ENCODE measurements at places on chromosomes 4 and X.

DNA sequence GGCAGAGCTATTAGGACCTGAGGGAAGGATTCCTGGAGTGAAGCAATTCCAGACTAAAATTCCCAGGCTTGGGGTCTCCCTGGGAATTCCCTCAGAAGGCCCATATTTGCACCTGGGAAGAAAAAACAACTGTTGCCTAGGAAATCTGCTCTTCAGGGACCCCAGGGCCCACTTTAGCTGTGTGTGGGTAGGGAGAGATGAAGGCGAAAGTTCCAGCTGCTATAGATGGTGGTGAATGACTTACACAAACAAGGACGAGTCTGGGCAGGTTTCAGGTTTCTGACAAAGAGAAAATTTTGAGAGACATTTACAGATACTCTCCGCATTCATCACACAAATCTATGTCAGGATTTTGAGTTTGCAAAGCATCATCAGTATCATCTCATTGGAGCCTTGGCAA is 126.1 kb downstream of the GPC3 start:
- DNase-seq = no peak

DNA sequence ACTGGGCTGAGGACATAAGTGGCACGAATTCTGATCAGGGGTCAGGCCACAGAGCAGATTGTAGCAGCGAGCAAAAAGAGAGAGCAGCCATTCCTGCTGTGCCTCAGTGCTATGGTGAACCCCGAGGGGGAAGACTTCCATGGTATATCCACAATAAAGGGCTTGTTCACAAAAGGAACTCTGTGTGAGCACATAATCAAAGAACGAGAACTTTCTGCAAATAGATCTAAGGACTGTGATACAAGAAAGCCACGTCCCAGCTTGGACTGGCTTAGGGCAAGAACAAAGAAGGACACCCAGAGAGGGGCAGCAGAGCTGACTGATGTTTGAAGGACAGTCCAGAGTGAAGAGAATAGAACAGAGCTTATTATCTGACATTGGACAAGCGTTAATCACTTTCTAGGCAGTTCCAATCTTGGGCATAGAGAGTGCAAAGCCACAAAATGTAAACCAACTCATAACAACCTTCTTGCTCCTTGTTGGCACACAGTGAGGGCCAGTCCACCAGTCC is 24.0 kb downstream of the PPEF2 start:
- DNase-seq = no peak

GRCh38 chr4:66930206-66930605 is 615.1 kb downstream of the CENPC start:
- DNase-seq = no peak

DNA sequence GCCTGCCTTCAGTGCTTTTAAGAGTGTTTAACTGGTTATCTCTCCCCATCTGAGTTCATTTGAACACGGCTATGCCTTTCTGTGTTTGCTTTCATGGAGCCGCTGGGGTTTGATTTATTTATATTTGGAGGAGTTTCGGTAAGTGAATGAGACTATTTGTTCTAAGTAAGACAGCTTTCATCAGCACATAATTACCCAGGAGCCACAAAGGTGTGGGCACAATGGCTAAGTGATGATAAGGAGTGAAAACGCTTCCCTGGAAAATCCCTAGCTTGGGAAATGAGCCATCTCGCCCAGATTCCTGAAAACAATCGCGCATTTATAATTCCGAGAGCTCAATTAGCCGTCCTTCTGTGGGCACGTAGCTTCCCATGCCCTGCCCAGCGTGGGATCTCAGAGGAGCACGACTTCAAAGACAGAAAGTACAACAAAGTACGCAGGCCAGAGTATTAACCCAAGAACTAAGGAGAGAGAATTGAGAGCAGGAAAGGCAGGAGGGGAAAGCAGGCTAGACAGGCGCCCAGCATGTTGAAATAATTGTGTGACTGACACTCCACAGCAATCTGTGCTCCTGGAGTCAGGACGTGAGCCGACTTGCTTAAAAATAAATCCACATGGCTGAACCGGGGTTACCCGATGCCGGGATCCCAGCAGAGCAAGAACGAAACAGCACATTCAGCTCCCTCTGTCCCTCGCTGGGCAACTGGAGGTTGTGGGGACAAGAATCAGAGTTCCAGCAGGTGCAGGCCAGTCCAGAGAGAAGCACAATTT is 99.0 kb downstream of the DHRSX start:
- no peak for DNase-seq

- DNase-seq = no peak
Measured at GRCh38 chr4:40388239-40388638, 53.1 kb downstream of the CHRNA9 start.

DNA sequence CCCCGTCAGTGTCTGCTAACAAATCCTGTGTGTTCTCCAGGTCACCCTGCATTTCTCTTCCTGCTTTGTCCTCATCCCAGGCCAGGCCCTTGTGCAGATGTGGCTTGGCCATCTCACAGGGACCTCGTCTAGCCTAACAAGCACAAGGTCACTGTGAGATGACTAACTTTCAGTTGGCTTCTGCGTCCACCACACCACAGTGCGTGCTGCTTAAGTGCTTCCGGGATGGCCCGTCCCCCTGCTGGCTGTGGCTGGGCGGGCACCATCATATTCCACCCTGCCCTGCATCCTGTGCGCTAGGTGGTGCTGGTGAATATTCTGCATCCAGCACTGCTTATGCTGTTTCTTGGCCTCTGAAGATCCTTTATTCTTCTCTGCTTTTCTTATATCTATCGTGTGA is 33.8 kb downstream of the RBBP7 start:
- DNase-seq = peak; percentile 38

GRCh38 chr4:109072595-109072994 is 229.9 kb downstream of the COL25A1 start:
- peak; percentile 91 for DNase-seq

DNA sequence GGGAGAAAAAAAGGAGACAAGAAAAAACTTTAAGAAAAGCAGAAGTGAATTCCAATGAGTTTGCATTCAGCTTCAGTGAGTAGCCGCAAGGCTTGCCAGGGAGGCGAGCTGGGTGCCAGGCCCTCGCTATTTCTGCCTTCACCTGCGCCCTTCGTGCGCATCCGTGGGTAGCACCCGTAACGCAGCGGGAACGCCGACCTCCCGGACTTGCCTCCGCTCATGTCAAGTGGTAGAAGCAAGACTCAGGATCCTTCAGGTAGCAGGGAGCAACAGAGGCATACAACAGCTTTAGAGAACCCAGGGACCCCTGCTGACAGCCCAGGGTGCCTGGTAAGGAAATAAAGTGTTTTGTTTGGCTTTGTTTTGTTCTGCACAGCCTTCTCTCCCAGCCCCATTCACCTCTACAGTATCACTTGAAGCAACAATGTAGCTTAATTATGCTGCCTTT is 140.0 kb upstream of the BCOR start:
- no peak for DNase-seq

DNA sequence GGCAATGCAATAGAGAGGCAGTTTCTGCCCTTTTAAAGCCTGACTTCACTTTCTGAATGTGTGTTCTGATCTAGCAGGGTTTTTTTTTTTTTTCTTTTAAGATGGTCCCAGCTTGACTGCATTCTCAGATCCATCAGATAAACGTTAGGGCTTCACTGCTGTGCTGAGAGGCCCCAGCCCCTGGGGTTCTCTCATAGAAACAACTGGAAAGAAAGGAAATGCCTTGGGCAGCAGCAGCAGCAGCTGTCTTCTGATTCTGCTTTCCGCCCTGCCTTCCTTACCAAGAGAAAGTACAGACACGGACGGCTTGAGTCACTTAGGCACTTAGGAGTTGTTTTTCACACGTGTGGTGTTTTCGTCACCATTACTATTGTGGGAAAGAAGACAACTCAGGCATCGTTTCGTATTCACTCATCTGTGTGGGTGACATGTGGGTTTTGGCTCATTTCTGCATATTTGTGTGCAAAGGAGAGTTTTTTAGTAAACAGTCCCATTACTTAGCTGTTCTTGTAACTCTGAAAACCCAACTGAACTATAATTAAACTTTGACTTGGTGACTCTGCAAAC is 172.0 kb downstream of the PTTG2 start:
- peak; percentile 99 for DNase-seq

GRCh38 chr4:136831553-136831952 is 700.7 kb downstream of the PCDH18 start:
- DNase-seq = no peak

DNA sequence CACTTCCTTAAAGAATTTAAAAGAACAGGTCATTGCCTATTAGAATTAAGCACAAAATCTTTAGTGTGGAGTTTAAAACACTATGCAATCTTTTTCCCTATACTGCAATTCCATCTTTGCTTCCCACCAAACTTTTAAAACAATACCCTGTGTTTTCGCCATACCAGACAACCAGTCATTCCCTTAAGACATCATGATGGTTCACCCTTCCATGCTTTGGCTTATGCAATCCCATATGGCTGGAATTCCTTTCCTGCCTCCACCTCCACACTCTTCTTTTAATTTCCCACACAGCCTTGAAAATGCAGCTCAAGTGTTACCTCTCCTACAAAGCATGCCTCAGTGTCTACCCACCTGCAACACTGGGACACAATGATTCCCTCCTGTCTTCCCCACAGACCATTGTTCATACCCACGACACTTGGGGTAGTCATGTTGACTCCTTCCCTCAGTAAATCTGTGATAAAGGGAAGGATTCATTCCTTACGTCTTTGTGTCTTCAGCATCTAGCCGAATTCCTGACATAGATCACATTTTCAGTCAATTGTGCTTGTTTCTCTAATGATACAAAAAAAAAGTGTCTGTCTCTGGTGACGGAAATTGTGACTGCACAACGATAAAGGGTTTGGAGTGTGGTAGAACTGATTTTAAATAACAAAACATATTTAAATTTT is 166.3 kb downstream of the FNIP2 start:
- DNase-seq = no peak
